ENCODE measurements at places on chromosomes 4 and X. TPM values are rescaled to one million over a fixed set of nuclear protein-coding genes. Genes with fewer than 3 reads are reported as not detected.
A peak's percentile ranks its signal among the peaks of the same experiment; 100 is the strongest.

ADRA2C gene
- total RNA-seq, result 8.6 TPM

STK32B gene
- total RNA-seq, result 1.0 TPM

MAGT1 gene
- 42.8 TPM for total RNA-seq

- peak; percentile 58 for DNase-seq
These were observed at the start of gene GPRASP2 for GRCh38 chrX:102712216-102712966. GPRASP2 (plus strand) TSS chrX:102712448; CDS start chrX:102714870, 2,422 bp downstream.

DNA sequence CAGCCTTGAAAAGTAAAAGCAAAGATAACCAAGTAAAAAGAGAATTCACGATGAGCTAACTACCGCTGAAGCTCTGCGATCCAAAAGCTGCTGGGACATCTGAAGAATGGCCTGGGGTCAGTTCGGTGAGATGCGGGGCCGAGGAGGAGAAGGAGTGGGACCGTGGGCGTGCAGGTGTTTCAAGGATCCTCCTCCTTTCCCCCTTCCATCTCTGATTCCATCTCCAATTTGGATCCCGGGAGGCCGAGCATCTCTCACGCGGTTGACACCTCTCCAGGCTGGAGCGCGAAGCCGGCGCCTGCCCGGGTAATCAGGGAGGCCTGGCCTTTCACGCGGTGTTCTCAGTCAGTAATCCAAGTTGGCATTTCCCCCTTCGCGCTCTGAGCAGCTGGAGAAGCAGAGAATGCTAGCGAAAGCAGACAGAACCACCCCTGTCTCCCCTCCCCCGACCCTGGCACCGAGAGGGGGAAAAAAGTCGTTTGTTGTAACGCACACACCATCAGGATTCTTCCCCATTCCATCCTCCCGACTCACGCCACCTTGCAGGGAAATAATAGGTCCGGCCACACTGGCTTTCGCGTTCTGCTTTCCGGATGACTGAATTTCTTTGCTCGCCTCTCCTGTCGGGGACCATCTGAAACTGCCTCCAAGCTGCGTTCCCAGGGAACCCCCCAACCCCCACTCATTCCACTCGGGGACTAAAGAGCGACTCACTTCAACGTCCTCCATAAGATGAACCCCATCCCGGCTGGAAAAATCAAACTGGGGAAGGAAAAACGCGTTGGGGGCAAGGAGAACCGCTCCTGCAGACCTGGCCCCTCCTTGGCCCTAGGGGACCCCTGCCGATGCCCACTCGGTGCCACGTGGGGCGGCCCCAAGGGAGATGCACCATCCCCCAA, 6.5 kb downstream of the NEUROG2 start:
- peak; percentile 49 for DNase-seq

DNA sequence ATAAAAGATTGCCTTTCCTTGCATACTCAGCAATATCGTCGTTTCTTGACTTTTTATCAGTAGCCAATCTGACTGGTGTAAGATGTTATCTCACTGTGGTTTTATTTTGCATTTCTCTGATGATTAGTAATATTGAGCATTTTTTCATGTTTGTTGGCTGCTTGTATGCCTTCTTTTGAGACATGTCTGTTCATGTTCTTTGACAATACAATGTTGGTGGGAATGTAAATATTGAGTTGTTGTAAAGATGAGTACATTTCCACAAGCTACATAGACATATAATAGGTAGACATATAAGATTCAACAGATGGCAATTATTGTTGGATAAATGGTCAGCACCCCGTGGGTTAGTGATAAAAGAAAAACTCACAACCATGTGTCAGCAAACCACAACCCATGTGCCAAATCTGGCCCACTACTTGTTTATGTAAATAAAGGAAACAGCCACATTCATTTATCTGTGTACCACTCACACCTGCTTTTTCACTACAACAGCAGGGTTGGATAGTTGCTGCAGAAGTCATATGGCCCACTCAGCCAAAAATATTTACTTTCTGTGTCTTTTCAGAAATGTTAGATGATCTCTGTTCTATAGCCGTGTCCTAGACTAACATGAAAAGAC, 153.1 kb upstream of the VCX start:
- no peak for DNase-seq

GRCh38 chr4:181662383-181662782, 580.8 kb upstream of the TENM3 start:
- no peak for DNase-seq
